Activated naive CD4-positive, alpha-beta T cell treated with anti-CD3 and anti-CD28 coated beads for 36 hours (primary cell): ENCODE measurements at places on chromosomes 5 and 9. TPM values are rescaled to one million over a fixed set of nuclear protein-coding genes. Genes with fewer than 3 reads are reported as not detected.

IL9 gene
- total RNA-seq, result not detected

INSL6 gene
- total RNA-seq, result not detected

TERT gene
- total RNA-seq, result 13.1 TPM

REEP2 gene
- 2.2 TPM for total RNA-seq

PCDHAC1 gene
- not detected for total RNA-seq

DNA sequence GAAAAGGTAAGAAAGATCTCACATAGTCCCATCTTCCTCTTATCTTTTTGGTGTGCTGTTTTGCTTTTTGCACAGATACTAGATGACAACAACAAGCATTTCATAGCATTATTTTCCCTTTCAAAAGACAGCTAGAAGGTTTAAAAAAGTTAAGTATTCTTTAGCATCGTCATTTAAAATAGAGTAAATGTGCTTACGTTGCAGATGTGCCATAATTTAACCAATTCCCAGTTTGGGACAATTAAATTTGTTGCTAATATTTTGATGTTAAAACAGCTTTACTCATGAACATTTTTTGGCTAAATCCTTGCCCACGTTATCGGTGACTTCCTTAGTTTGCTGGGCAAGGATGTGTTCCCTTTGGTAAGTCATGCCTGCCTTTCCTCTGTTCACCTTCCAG is 41.6 kb downstream of the PTTG1 start:
- DNase-seq, result no peak

- DNase-seq, result no peak
These were observed 1026.9 kb downstream of the MAT2B start for GRCh38 chr5:164532235-164532900.

DNA sequence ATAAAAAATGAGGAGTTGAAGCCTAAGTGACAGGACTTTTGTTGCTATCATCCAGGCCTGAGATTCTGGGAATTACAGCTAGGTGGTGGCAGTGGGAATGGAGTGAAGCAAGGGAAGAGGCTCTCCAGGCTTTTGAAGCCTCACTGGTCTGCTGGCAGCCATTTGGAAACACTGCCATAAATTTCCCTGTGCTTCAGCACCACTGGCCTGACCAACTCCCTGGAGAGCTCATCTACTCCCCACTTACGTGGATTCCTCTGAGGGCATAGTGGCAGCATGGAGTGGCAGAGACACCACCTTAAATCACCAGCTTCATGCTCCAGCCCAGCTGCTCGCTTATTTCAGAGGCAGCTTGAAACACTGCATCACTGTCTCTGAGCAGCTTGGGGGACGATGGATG is 518.2 kb downstream of the TLR4 start:
- no peak for DNase-seq

DNA sequence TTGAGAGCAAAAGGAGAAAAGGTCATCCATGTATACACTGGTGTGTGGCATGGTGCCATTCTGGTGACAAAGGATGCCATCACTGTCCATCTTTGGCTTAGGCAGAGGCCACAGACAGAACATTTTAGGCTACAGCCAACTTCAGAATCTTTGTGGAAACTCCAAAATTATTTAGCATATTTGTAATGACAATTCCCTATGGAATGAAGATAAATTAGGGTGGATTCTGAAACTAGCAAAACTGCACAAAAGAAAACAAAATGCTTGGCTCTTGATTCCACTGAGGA is 92.5 kb downstream of the FBXW11 start:
- no peak for DNase-seq

DNA sequence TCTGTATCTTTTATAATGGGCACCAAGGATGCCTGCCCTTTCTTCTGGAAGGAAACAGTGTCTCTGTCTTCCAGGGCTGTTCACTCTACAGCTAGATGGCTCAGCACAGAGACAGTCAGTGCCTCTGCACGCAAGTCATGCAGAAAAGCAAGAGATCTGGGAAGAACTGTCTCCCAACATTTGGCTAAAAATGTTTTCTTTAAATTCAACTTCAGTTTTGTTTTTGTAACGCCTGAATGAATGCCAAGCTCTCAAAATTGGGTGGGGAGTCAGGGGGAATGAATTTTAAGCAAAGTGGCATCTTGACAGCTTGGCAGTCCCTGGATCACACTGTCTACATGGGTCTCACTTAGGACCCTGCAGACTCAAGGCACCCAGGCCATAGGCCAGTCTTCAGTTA is 12.6 kb downstream of the OLFML2A start:
- no peak for DNase-seq

GRCh38 chr5:27773636-27774035 is 735.2 kb upstream of the CDH9 start:
- DNase-seq, result no peak

DNA sequence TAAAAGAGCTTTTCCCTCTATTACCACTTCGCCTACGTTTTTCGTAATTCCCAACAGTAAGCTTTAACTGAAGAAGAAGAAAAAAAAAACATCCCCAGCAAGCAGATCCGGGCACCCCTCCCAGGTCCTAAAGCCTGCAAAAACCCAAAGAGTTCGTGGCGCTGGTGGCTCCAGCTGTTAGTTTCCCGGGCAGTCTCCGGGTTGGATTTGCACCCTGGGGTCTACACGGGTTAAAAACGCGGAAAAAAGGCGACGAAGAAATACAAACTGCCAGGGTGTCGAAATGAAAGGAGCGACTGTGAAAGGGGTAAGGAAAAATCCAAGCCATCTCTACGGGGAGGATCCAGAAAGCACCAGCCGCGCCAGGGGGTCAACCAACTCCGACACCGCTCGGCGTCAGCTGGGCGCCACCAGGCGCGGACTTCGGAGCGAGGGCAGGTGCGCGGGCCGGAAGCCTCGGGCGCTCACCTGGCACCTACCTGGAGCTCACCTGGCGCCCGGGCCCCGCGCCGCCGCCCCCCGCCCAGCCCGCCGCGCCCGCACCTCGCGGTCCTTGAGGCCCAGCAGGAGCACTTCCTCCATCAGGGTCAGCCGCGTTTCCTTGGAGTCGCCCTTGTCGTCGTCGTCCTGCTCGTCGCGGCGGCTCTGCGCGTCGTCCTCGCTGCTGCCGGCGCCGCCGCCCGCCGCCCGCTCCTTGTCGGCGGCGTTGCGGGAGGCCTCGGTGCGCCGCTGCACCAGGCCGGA is 680 bp downstream of the GOLPH3 start:
- peak; percentile 56 for DNase-seq

- DNase-seq, result no peak
These were observed 43.6 kb downstream of the MAP3K1 start for GRCh38 chr5:56858777-56859442.

GRCh38 chr5:683551-684481 is 9.3 kb downstream of the TPPP start:
- no peak for DNase-seq

DNA sequence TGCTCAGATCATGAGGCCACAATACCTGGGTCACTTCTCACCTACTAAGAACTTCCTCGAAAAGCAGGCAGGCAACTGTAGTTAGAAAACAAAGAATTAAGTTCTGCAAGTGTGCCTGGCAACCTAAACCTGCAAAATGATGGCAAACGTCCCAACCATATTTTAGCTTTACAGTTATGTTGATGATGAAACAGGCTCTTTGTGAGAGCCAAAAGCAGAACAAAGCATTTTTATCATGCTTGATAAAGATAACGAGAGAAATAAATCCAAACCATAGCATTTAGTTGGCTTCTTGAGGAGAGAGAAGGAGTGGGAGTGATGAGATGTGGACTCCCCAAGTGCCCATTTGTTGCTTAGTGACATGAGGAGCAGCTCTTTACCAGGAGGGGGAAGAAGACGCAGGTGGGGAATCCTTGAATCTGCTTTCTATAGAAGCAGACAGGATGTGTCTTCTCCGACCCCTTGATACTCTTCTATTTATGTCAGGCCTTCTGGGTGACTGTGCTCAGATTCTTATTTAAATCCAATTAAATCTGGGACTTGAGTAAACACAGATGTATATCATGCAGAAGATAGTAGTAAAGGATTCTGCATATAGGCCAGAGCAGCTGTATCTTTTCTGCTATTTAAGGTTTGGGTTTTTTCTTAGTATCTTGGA is 221.2 kb downstream of the TMEM167A start:
- DNase-seq, result no peak

DNA sequence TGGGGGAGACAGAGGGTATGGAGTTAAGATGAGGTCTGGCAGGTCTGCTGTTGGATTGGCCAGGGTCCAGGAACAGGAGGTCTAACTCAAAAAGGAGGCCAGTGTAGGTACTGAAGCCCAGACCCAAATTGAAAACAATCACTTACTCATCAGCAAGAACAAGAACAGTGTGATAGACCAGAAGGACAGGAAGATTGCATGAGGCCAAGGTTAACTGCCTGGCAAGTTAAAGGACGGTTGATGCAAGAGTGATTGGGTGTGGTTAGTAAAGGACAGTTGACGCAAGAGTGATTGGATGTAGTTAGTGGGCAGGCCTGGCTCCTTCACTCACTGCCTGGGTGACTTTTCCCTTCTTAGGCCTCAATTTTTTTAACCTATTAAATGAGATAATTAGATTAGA is 132.6 kb downstream of the PDZD2 start:
- DNase-seq, result no peak

- no peak for DNase-seq
These were observed 16.2 kb downstream of the C9orf43 start for GRCh38 chr9:113426701-113427100.

DNA sequence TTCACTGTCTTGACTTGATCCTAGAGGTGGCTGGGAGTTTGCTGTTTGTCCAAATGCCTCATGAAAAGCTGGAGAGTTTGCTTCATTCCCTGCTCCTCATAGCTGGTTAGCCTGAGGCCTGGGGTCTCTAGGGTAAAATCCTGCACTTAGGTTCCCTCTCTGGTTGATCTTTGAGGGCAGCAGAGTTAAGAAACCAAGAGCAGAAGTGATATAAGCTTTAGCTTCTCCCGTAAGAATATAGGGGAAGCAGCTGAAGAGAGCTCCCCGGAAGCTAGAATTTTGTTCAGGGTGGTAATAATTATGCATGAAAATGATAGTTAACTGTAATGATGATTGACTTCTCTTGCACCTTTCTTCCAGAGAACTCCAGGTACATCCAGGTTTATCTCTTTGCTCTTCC is 1.4 kb downstream of the FAM53C start:
- DNase-seq, result no peak

GRCh38 chr9:15239816-15240215 is 67.2 kb downstream of the TTC39B start:
- DNase-seq, result no peak
